ENCODE measurements at places on chromosomes 2 and 18. TPM values are rescaled to one million over a fixed set of nuclear protein-coding genes. Genes with fewer than 3 reads are reported as not detected.

GRCh38 chr2:45874344-45874743, 222.9 kb downstream of the PRKCE start:
- no peak for DNase-seq

GRCh38 chr2:53515435-53516332, 251.9 kb upstream of the CHAC2 start:
- DNase-seq, result no peak

- no peak for DNase-seq
Observed at GRCh38 chr2:237057893-237058300, 27.8 kb upstream of the COPS8 start.

DNA sequence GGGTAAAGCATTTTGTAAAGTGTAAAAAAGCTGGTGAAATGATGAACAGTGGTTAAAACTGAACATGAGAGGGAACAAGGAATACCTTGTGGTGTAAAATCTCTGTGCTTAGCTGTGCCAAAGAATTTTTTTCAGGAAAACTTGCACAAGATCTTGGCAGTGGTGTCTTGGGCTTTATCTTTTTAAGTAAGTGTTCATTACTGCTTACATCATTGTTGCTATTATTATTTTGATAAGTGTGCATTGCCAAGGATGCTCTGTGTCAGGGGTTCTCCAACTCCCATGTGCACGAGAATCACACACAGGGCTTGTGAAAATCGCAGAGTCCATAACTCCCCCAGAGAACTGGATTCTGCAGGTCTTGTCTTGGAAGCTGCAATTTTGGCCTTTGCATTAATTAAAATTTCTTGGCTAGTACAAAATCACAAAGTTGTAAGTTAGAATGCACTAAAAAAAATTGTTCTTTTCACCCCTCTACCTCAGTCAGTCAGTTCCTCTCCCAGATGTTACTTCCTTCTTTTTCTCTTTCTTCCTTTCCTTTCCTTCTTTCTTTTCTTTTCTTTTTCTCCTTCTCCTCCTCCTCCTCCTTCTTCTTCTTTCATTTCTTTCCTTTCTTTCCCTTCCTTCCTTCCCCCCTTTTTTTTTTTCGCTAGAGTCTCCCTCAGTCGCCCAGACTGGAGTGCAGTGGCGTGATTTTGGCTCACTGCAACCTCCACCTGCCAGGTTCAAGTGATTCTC, 37.8 kb downstream of the GATA6 start:
- no peak for DNase-seq

Gene DDX18
- polyA plus RNA-seq, result 42.8 TPM

Gene TEX44
- polyA plus RNA-seq, result not detected

Gene TPO
- not detected for polyA plus RNA-seq

DNA sequence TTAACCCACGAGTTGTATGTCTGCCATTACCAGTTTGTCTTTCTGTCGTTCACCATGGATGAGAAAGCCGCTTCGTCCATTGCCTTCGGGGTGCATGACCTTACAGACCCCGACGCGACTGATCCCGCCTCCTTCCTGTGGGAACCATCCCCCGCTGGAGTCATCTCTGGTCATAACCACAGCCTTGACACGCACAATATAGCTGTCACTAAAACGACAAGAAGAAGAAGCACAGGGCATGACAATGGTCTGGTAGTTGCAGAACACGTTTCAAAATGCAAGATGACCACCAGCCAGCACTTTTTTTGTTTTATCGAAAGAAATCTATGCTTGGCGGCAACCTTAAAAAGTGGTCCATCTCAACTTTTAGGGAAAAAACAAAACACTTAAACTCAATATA, 87.7 kb downstream of the SPRED2 start:
- no peak for DNase-seq

DNA sequence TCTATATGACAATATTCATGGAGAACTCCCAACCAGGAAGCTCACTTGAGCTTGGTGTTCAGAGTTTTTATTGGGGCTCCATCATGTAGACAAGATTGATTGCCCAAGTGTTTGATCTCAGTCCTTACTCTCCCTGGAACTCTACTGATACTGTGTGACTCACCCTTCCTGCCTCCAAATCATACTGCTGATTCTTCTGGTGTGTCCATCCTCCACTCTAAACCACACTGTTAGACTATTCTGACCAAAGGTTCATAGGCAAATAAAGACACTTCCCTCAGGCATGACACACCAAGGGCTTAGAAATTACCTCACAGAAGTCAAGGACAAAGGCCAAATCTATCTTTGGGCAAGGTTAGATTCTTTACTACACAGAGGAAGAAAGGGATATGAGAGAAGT, 107.9 kb upstream of the CDH20 start:
- no peak for DNase-seq

DNA sequence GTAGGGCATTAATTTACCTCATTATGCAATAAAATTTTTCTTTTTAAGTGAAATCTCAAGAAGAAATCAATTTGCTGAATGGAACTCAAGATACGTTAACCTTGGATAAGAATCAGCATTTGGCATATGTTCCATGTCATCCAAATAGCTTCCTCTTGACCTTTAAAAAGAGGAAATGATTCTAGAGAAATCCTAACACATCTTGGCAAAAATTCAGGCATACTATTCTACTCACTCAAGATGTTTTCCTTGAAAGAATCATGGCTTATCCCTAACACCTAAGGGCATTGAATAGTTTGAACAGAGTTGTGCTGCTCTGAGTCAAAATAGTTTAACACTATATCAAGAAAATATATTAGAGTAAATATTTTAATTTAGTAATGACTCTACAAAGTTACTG, 678.0 kb downstream of the EPHA4 start:
- DNase-seq, result no peak
